H1 (cell line): ENCODE measurements at places on chromosomes 2 and 18. TPM values are rescaled to one million over a fixed set of nuclear protein-coding genes. Genes with fewer than 3 reads are reported as not detected.
A peak's percentile ranks its signal among the peaks of the same experiment; 100 is the strongest.

DNA sequence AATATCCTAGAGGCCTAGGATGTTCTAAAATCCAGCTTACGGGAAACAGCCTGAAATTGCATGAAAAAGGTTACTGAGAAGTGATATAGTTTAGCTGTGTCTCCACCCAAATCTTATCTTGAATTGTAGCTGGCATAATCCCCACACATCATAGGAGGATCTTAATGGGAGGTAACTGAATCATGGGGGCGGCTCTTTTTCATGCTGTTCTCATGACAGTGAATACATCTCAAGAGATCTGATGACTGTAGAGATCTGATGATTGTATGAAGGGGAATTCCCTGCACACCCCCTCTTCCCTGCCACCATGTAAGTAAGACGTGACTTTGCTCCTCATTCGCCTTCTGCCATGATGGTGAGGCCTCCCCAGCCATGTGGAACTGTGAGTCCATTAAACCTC, 385.6 kb upstream of the ID2 start:
- no peak overlapping the region for H3K4me3 ChIP-seq
- no peaks in the 10 kb centered on the region for H3K36me3 ChIP-seq
- no peaks in the 10 kb centered on the region for H3K4me1 ChIP-seq
- no peak for DNase-seq
- H3K27ac ChIP-seq, result no peak overlapping the region

- peak overlapping the region; percentile 94 for H3K4me3 ChIP-seq
- no peak for DNase-seq
- no peaks in the 10 kb centered on the region for H3K27me3 ChIP-seq
These were observed 1.3 kb downstream of the R3HDM1 start for GRCh38 chr2:135532581-135532980.

DNA sequence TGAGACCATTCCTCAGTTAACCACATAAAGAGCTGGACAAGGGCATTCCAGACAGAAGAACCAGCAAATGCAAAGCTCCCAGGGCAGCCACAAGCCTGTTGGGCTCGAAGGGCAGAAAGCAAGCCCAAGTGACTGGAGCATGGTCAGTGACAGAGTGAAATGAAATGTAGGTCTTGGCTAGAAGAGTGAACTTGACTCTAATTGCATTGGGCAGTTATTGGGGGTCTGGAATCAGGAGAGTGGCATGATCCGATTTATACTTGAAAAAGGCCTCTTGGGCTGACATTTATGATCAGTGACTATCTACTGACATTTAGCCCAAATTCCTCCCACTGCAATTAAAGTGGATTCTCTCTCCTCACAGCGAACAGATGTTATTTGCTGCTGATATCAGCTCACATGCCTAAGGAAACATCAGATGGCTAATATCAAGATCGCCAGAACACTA, 152.5 kb upstream of the KLF7 start:
- H3K36me3 ChIP-seq, result no peaks in the 10 kb centered on the region
- no peaks in the 10 kb centered on the region for H3K4me1 ChIP-seq
- no peaks in the 10 kb centered on the region for H3K27me3 ChIP-seq
- no peak overlapping the region for H3K4me3 ChIP-seq

FKBP1B gene
- total RNA-seq, result 47.6 and 50.8 TPM in 2 replicates

PLEKHB2 gene
- 52.8 and 54.8 TPM in 2 replicates for total RNA-seq

DNA sequence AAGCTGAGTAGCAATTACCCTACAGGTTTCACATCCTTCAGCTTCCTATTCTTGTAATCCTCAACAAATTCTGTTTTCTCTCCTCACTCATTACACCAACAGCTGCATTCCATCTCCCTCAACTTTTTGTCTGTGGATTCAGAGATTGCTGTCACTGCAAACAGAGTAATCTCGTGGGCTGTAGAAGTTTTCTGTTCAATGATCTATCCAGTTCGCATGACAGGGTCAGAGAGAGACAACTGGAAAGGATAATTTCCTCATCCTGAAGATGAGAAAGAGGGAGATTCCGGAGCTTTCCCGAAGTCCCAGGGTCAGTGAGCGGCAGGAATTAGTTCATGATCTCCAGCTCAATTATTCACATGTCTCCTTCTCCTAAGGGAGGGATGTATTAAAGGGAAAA, 75.7 kb downstream of the MYO5B start:
- H3K4me1 ChIP-seq, result no peaks in the 10 kb centered on the region
- no peaks in the 10 kb centered on the region for H3K36me3 ChIP-seq
- H3K27me3 ChIP-seq, result no peaks in the 10 kb centered on the region

DNA sequence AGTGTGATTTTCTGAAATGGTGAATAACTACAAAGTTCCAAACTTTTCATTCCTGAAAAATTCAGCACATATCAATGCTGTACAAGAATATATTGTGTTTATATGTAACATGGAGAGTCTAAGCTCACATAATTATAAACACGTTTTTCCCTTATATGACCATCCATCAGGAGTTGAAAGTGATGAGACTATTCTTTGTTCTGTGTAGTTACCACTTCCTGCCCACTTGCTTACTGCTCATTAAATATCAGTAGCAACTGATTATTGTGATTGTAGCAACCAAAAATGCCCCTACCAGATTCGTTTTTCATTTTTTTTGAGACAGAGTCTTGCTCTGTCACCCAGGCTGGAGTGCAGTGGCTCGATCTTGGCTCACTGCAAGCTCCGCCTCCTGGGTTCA, 30.8 kb downstream of the OTX1 start:
- DNase-seq, result no peak
- no peak overlapping the region for H3K4me3 ChIP-seq
- H3K27ac ChIP-seq, result no peak overlapping the region
- H3K4me1 ChIP-seq, result no peaks in the 10 kb centered on the region

DNA sequence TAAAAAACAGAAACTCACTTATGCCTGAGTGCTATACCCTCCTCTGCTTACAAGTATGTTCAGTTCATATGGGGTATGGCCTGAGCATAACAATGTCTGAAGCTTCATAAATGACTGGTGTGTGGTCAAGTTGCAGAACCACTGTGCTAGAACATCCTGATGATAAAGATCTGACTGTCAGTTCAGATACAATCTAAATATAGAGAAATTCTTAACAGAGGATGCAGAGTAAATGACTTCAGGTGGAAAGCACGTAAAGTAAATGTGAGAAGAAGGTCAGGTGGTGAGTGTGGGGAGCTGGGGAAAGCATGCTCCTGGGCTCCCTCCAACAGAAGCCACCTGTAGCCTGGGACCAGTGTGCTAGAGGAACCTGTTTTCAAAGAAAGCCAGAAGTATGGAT, 926.2 kb downstream of the TSN start:
- no peaks in the 10 kb centered on the region for H3K27me3 ChIP-seq
- H3K4me3 ChIP-seq, result no peak overlapping the region
- no peaks in the 10 kb centered on the region for H3K36me3 ChIP-seq
- no peaks in the 10 kb centered on the region for H3K4me1 ChIP-seq
- DNase-seq, result no peak
